ENCODE measurements at places on chromosomes 2 and 18. TPM values are rescaled to one million over a fixed set of nuclear protein-coding genes. Genes with fewer than 3 reads are reported as not detected.

DNA sequence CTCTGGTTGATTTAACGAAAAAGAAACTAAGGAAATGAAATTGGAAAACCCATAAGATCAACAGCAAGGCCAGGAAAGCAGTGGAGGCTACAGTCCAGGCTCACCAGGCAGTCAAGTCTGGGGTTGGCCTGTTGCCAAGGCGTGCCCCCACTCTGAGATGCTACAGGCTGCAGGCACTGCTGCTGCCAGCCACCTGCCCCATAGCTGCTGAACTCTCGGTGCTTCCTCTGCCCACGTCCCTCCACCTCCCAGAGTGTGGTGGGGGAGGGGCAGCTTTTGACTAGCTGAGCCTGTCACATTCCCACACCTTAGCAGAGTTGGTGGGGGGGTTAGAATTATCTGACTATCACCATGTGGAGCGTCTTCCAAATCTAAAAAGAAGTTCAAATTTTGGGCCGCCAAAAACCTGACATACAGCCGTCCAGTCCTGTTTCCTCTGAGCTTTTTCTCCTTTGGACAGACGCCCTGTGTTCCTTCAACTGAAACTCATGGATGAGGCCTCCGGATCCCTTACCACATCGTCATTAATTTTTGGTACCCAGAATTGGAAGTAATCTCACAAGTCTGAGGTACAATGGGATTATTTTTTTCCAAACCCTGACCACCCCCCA lies 3.9 kb upstream of the SH3RF3 start:
- DNase-seq, result no peak

DNA sequence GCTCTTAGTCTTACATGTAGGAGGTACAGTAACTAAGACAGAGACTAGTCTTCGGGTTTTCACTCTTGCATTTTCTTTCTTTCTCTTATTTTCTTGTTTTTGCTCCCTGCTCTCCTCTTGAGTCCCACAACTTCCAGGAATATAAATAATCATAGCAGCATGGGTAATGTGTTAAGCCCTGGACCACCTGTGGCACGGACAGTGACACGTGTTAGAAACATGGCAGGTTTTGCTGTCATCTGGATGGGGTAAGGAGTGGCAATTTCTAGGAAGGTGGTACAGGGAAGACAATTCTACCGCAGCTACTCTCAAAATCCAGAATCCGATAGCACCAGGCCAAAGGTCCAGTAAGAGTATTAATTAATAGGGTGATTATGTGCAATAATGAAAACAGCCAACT lies 237.5 kb upstream of the FAM98A start:
- no peak for DNase-seq

Gene SLC35F5
- total RNA-seq, result 26.2 TPM

DNA sequence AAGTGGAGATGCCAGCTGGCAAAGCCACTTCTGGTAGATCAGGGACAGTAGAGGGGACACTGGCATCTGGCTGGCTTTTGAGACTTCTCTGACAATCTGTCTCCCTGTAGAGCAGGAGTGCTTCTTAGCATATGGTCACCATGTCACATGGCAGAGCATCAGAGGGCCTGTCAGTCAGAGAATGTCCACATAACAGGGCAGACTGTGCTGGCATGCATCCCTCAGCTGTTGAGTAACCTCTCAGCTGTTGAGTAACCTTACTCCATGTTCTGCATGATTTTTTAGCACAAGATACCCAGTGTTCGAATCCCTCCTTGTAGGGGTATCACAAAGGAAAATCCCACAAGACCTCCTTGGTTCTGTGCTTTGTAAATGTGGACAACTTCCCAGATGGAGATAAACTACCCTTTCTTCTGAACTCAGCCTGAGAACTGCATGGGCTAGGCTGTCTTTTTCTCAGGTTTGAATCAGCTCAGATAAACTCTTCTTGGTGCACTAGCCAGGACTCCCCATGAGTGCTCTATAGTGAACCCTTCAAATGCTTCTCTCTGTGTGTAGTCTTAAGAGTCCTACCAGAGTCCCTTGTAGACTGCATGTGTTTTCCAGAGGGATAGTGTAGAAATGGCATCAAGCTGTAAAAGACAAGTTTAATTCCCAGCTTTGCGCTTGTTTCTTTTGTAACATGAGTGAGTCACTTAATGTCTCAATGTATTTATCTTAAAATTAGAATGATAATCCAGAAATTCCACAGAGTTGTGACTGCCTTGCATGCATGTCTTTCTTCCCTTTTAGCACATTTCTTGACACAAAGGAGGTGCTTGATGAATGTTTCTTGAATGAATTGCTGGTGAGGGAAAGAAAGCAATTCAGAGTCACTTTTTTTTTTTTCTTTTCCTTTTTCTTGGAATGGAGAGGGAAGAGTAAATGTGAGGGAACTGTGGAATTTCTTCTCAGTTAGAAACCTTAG lies 442.3 kb upstream of the HNMT start:
- DNase-seq, result no peak

Gene IL36G
- not detected for total RNA-seq

Gene ALPI
- not detected for total RNA-seq

Gene NEDD4L
- total RNA-seq, result 15.3 TPM

DNA sequence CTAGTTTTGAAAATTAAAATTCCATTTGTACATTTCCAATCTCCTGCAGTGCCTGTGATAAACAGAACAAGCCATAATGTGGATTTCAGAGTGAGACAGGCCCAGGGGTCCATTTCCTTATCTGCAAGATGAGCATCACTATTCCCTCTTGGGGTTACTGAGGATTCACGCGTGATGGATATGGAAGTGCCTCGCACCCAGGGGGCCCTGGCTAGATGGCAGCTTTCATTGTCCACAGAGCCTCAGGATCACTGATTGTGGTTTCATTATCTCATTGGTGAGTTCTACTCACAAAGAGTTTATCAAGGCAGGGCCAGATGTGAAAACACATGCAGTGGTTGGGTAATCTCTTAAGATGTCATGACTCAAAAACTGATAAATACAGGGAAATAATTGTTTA lies 11.6 kb downstream of the CNGA3 start:
- no peak for DNase-seq

DNA sequence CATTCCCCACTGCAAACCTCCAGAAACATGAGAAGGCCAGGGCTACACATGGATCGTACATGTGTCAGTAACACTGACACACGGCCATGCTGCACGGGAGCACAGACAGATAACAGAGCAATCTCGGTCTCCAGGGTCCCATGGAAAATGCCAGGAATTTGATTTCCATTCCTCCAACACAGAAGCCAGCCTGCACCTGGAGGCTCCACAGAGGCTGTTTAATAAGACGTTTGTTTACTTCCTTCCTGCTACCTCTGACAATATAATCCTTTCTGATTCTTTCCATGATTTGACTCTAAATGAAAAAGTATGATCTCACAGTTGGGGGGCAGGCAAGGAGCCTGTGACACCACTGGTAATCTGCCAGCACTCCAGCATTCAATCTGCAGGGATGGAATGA lies 210.9 kb upstream of the DDX18 start:
- peak; percentile 5 for DNase-seq

DNA sequence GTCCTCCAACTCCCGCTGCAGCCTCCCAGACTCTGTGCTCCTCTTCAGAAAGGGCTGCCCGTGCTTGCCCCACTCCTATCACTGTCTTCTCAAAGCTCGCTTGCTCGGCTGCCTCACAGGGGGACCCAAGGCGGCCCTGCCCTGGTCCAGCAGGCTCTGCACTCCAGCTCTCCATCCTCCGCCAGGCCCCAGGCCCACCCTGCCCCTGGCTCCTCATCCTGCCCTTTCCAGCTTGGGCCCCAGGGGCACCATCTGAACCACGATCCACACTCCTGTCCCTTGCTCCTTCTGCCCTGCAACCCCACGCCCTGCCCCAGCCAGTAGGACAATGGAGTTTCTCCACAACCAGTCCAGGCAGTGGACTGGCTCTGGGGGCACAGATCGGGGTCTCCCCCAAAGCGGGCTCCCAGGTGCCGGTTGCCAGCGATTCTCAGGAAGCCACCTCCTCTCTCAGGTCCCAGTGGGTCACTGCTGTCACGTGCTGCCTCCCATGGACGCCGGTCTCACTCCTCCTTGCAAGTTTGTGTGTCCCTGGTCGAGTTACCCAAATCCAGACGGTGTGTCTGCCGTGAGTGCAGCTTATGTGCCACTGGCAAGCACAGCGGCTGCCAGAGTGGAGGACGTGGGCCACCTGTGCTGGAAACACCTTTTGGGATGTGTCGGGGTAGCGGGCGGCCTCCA lies 238.5 kb downstream of the HDAC4 start:
- no peak for DNase-seq

DNA sequence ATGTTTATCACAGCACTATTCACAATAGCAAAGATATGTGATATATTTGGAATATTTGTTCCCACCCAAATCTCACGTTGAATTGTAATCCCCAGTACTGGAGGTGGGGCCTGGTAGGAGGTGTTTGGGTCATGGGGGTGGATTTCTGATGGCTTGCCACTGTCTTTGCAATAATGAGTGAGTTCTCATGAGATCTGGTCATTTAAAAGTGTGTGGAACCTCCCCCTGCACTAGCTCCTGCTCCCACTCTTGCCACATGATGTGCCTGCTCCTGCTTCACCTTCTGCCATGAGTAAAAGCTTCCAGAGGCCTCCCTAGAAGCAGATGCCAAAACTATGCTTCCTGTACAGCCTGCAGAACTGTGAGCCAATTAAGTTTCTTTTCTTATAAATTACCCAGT lies 72.2 kb upstream of the DYNC1I2 start:
- no peak for DNase-seq

DNA sequence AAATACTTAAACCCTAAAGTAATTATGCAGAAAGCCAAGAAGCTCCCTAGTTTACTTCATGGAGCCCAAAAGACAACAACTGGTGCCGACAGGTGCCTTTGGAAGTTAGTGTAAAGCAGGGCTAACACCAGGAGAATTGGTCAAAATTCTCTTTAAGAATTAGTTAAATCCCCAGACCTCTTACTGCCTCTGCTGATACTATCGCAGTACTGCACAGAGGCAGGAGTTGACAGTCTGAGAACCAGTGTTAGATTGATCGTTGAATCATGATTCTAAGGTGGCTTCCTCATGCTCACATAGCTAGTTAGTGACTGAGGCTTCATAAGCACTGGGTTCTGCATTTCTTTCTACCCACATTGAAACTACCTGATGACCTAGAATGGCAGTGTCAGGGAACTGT lies 445.0 kb downstream of the XIRP2 start:
- peak; percentile 47 for DNase-seq

Gene FBXO36
- total RNA-seq, result 5.0 TPM

- peak; percentile 60 for DNase-seq
Observed at GRCh38 chr2:172972005-172972619, 103.5 kb upstream of the MAP3K20 start.

- no peak for DNase-seq
Observed at GRCh38 chr2:233342301-233342700, 12.0 kb upstream of the DGKD start.

Gene HOXD11
- 123 TPM for total RNA-seq

Gene APCDD1
- 333 TPM for total RNA-seq

- DNase-seq, result no peak
Observed at GRCh38 chr2:128237081-128237534, 81.6 kb downstream of the HS6ST1 start.

Gene VWC2L
- not detected for total RNA-seq

GRCh38 chr2:60844105-60844504 lies 37.3 kb upstream of the REL start:
- DNase-seq, result no peak

- DNase-seq, result no peak
Observed at GRCh38 chr18:10797896-10798295, 272.1 kb downstream of the NAPG start.

DNA sequence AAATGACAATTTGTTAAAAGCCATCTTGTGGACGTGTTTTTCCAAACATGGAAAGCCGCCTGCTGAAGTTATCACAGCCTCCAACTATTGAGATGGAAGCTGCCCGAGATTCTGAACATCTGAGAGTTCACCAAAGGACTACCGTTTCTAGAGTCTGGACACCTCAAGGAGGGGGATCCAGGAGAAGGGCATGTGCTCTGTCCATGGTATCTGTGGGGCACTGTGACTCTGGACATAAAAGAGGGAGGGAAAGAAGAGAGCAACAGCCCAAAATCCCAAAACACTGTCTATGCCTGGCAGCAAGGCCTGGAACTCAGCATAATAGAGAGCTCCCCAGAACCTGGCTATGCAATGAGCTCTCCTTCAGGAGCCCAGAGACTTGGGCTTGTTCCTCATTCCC lies 319.9 kb downstream of the EN1 start:
- DNase-seq, result no peak

DNA sequence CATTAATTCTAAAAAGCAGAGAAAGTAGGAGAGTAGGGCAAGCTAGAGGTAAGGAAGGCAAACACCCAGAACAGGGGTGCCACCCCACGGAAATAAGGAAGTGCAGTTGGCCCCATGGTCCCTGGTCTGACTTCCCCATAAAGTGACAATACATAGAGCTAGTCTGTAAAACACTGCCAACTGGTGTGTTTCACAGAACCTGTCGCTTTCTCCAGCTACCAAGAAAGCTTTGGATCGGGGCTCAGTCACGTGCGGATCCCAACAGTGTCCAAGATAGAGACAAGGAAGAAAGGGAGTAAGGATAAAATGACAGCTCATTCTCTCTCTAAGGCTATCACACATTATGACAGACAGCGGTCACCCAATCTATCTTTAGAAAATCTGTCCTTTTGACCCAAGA lies 36.4 kb downstream of the TBC1D8 start:
- no peak for DNase-seq

DNA sequence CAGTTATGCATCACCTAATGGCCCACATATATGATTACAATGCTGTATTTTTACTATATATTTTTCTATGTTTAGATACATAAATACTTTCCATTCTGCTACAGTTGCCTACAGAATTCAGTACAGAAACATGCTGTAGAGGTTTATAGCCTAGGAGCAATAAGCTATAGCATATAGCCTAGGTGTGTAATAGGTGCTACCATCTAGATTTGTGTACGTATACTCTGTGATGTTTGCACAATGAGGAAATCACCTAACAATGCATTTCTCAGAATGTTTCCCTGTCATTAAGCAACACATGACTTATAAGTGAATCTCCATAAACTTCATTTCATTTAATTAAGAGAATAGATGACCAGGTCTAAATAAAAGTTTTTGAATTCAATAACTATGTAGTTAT lies 43.5 kb downstream of the SLC38A11 start:
- DNase-seq, result no peak

Gene SKA1
- total RNA-seq, result 37.3 TPM

GRCh38 chr18:48951448-48952286 lies 902 bp upstream of the SMAD7 start:
- DNase-seq, result peak; percentile 89

Gene SLC4A3
- 1.5 TPM for total RNA-seq

Gene TTR
- not detected for total RNA-seq

GRCh38 chr2:9497017-9497416 lies 22.7 kb downstream of the IAH1 start:
- no peak for DNase-seq

Measured in A673 (cell line).